HepG2 (cell line): ENCODE measurements at places on chromosomes 2 and 18.
A peak's percentile ranks its signal among the peaks of the same experiment; 100 is the strongest.

DNA sequence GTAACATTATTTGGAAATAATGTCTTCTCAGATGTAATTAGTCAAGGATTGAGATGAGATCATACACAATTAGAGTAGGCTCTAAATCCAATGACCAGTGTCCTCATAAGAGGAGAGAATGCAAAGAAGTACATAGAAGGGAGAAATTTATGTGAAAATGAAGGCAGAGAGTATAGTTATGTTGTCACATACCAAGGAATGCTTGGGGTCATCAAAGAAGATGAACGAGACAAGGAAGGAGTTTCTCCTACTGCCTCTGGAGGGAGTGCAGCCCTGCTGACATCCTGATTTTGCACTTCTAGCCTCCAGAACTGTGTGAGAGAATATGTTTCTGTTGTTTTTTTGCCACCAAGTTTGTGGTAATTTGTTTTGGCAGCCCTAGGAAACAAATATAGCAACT, 100.1 kb downstream of the GALNT13 start:
- DNase-seq, result no peak

- DNase-seq, result no peak
Observed at GRCh38 chr2:135851858-135852257, 14.9 kb upstream of the LCT start.

DNA sequence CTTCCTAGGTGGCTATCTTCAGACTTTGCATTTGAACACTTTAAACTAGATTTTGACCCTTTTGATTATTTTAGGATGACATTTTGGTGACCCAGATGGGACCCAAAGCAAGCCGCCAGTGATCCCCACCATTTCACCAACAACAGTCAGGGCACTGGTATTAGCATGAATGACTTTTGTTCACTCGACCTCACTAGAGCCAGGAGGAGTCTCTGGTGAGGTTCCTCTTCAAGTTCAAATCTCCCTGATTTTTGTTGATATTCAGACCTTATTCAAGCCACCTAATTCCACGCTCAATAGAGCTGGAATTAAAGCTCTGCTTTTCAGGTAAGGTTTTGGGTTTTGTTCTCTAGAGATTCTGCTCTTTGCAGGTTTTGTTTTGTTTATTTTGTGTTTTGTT, 202.3 kb downstream of the MREG start:
- no peak for DNase-seq

DNA sequence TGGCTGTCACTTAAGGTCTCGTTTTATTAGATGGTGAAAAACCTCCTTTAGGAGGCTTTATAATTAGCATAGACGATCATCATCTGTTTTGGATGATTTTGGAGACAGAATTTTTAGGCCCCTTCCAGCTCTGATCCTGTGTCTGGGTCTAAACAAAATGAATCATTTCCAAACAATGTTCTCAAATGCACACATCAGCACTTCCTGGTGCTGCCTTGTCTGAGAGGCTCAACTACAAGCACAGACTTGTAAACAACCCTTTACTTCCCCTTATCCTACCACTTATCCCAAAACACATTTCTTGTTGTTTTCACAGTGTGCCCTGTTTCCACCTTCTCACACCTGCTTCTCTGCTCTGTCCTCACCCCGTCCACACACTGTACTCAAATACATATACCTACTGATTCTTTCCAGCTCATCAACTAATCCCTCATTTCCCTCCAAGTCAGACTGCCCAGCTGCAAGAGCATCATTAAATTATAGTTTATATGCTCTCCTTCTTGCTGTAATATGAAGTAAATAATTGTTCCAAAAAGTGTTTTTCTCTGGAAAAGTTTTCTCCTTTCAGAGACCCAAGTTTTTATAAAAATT, 71.2 kb upstream of the COL3A1 start:
- no peak for DNase-seq

DNA sequence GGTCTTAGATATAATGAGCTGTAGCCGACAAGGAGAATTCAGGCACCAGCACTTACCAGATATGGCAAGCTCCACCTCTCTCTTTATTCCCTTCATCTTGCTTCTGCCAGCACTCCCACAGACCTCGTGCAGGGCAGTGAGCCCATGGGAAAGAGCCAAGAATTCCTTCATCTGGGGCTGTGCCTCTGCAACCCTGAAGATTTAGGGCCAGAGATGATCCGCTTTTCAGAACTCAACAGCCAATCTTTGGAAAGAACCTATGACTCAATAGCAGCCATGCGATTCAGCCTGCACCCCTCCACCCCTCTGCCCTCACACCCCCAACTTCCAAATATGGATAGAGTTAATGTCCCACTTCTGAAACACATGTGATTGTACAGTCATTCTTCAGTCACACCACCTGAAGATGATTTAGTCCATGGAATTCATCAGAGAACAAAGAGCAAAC, 533.7 kb upstream of the TNP1 start:
- no peak for DNase-seq

GRCh38 chr2:18991177-18992168, 366.9 kb downstream of the OSR1 start:
- no peak for DNase-seq

DNA sequence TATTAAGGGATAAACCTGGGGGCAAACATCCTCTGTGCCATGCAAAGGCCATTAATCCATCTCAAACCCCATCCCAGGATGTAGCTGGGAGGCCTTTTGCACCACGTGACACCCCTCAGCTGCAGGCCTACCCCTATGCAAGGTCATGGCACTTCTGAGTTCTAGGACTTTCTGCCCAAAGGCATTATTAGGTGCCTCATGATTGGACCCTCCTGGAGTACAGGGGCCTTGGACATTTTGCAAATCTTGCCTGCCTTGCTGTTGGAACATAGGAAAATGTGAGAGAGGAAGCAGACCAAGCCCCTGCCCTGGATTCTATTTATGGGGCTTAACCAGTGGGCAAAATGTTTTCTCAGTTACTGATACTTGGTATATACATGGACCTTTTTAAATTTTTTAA, 44.2 kb upstream of the NFU1 start:
- no peak for DNase-seq

DNA sequence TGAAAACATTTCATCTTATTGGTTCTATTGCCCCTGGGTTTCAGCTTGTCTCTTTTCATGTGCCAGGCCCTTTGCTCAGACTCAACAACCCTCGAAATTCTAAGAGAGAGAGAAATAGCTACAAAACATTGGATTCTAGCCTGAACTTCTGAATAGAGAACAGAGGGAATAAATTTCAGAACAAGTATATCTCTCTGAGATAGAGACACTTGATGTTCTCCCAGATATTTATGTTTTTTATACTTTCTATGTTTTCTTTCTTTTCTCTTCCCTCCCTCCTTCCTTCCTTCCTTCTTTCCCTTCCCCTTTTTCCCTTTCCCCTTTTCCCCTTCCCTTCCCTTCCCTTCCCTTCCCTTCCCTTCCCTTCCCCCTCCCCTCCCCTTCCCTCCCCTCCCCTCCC, 279.5 kb upstream of the SPRED2 start:
- DNase-seq, result no peak

DNA sequence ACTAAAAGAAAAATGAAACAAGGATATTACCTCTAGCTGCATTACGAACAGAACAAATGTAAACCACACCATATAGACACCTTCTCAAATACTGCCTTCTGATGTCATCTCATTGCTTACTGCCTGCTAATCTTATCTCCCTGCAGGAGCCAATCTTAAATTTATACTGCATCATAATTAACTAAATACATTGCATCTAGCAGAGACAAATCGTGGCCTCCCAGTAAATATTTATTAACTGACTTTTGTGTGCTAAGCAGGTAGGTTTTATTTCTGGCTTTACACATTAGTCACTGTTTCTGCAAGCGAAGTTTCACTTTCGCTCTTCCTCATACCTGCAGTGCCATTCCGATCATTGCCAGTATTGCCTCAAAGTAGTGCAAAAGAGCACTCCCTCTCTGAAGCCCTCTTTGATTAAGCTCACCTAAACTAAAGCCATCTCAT, 67.5 kb downstream of the SPATS2L start:
- peak; percentile 25 for DNase-seq

GRCh38 chr18:44835703-44836102, 155.0 kb downstream of the SETBP1 start:
- DNase-seq, result no peak

DNA sequence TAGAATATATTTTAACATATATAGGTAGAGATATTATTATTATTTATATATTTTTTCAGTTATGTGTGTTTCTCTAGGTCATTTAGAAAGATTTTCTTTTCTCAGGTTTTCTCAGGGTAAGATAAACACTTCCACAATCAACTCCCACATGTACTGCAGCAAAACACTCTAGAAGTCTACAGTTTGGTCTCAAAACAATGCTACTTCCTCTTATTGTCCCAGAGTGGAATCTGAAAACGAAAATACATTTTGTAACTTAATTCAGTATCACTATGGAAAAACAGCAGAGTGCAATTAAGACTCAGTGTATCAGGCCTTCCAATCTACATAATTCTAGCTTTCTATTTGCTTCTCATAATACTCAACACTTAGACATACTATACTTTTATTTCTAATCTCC, 190.1 kb upstream of the SLC35G4 start:
- DNase-seq, result no peak

GRCh38 chr18:13791181-13791580, 32.8 kb upstream of the MC5R start:
- DNase-seq, result no peak

- no peak for DNase-seq
Observed at GRCh38 chr2:186868344-186868743, 19.4 kb upstream of the ZSWIM2 start.

DNA sequence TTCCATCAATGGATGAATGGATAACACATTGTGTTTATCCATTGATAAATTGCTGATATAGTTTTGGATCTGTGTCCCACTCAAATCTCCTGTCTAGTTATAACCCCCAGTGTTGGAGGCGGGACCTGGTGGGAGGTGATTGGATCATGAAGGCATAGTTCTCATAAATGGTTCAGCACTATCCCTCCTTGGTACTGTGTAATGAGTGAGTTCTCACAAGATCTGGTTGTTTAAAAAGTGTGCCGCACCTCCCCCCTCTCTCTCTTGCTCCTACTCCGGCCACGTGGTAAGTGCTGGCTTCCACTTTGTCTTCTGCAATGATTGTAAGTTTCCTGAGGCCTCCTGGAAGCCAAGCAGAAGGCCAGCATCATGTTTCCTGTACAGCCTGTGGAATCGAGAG, 23.9 kb upstream of the SPATA3 start:
- no peak for DNase-seq

DNA sequence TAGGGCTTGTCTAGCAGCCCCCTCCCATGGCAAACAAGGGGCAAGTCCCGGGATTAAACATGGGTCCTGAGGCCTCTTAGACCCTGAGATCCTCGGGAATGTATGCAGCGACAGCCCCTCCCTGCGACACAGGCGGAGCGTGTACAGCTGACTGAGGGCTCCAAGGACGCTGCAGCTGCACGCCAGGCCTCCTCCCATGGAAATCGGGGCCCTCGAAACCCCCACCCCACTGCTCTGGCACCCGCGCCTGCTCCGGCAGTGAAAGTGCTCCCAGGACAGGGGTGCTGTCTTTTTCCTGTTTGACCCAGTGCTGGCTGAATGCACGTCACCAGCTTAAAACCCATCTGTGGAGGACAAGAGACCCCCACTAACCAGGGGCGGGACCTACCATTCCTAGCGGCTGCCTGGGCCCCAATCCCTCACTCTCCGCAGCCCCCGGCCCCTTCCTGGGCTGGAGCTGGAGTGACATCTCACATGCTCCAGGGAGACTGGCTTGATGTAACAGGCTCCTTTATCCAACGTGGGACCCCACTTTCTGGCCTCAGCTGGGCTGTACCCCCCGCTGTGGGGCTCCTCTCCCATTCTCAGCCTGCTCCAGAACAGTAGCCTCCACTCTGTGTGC, 247.7 kb downstream of the TWIST2 start:
- no peak for DNase-seq

GRCh38 chr2:106709229-106709628, 176.7 kb downstream of the ST6GAL2 start:
- DNase-seq, result no peak
